DND-41 (cell line): ENCODE measurements at places on chromosomes 6 and 20.

DNA sequence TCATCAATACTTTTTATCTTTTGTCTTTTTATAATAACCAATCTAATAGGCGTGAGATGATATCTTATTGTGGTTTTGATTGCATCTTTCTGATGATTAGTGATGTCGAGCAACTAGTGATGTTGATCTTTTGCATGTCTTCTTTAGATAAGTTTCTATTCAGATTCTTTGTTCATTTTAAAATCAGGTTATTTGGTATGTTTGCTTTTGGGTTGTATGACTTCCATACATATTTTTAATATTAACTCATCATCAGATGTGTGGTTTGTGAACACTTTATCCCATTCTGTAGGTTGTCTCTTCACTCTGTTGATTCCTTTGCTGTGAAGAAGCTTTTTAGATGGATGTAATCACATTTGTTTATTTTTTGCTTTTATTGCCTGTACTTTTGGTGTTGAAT lies 295.8 kb downstream of the BCKDHB start:
- no peak overlapping the region for H3K4me3 ChIP-seq
- DNase-seq = no peak
- H3K27ac ChIP-seq = no peak overlapping the region
- no peaks in the 10 kb centered on the region for H3K4me1 ChIP-seq
- H3K36me3 ChIP-seq = no peaks in the 10 kb centered on the region

- no peaks in the 10 kb centered on the region for H3K4me1 ChIP-seq
- no peaks in the 10 kb centered on the region for H3K36me3 ChIP-seq
- H3K27me3 ChIP-seq = peaks cover 26% of the 10 kb centered on the region
- H3K27ac ChIP-seq = no peak overlapping the region
- no peak overlapping the region for H3K4me3 ChIP-seq
Observed at GRCh38 chr20:54106162-54106561, 35.8 kb upstream of the BCAS1 start.

GRCh38 chr6:156809034-156809433 lies 31.9 kb downstream of the ARID1B start:
- DNase-seq = no peak
- H3K4me1 ChIP-seq = no peaks in the 10 kb centered on the region

DNA sequence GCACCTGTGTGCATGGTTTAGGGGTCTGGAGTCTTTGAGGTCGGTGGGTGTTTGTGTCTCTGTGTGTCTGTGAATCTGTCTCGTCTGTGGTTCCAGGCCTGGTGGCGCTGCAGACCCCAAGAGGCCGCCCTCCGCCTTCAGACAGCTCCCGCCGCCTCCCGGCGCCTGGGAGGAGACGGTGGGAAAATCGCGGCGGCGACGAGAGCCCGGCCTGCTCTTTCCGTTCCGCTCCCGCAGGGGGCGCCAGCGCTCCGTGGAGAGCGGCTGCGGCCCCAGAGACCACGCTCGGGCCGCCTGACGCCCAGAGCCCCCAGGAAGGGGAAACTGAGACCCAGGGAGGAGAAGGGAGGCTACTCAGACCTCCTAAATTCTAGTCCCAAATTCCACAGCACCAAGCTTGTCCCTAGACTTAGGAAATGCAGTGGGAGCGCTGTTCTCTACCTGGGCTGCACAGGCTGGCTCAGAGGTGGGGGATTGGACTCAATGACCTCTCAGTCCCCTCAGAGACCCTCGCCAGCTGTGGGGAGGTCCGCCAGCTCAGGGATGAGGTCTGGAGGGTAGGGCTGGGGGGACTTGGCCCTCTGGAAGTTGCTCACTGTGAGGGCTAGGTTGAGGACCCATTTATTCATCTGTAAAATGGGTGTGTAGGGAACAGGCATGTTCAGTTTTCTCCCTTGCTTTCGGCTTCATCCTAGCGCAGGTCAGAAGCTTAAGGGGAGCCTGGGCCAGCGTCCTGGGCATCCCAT lies 36.9 kb upstream of the BLCAP start:
- peak; percentile 55 for DNase-seq
- no peak overlapping the region for H3K27ac ChIP-seq
- H3K27me3 ChIP-seq = peaks cover 35% of the 10 kb centered on the region
- no peak overlapping the region for H3K4me3 ChIP-seq
- peaks cover 29% of the 10 kb centered on the region for H3K4me1 ChIP-seq
- no peaks in the 10 kb centered on the region for H3K36me3 ChIP-seq

GRCh38 chr6:71393471-71393870 lies 104.9 kb downstream of the OGFRL1 start:
- no peaks in the 10 kb centered on the region for H3K4me1 ChIP-seq
- no peak overlapping the region for H3K4me3 ChIP-seq
- no peaks in the 10 kb centered on the region for H3K27me3 ChIP-seq
- DNase-seq = no peak

- H3K4me1 ChIP-seq = no peaks in the 10 kb centered on the region
- no peak overlapping the region for H3K27ac ChIP-seq
- peaks cover 15% of the 10 kb centered on the region for H3K27me3 ChIP-seq
- no peaks in the 10 kb centered on the region for H3K36me3 ChIP-seq
- no peak overlapping the region for H3K4me3 ChIP-seq
Observed at GRCh38 chr6:150755042-150755441, 110.5 kb upstream of the MTHFD1L start.

DNA sequence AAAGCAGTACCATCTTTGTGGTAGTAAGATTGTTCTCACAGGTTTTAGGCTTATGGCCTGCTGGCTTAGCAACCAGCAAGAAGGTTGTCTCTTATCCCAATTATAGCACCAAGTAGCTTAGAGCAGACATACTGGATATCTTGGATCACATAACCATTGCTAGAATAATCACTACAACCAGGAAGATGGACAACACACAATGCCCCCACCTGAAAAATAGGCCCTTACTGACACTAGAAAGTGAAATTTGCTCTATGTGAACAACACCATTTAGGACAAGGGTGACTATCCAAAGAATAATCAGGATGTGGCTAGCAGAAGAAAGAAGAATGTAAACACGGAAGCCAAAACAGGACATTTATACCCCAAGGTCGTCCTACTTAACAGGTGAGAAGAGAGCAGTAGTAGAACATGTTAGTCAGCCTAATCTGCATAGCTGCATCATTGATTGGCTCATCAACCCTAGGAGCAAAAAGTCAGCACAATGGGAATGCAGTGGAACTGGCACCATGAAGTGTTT lies 172.7 kb upstream of the MARCKS start:
- H3K4me1 ChIP-seq = no peaks in the 10 kb centered on the region
- no peak overlapping the region for H3K4me3 ChIP-seq
- DNase-seq = no peak
- H3K27ac ChIP-seq = no peak overlapping the region
- no peaks in the 10 kb centered on the region for H3K36me3 ChIP-seq

DNA sequence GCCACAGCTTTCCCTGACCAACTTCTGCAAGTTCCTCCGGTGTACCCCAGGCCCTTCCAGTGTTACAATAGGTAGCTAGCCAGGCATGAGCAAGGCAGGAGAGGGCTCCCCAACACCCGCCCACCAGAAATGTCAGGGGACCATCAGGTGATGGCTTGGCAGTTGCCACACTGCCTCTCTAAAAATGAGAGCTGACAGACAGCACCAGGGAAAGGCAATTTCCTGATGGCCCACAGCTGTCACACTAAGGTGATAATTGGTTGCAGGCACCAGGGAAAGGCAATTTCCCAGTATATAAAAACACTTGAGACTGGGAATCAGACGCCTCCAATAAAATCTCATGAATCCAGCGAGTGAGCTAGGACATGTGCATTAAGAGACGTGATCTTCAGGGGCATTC lies 49.9 kb downstream of the PXDC1 start:
- H3K36me3 ChIP-seq = no peaks in the 10 kb centered on the region
- H3K4me1 ChIP-seq = no peaks in the 10 kb centered on the region
- H3K4me3 ChIP-seq = no peak overlapping the region
- no peaks in the 10 kb centered on the region for H3K27me3 ChIP-seq
- H3K27ac ChIP-seq = no peak overlapping the region

DNA sequence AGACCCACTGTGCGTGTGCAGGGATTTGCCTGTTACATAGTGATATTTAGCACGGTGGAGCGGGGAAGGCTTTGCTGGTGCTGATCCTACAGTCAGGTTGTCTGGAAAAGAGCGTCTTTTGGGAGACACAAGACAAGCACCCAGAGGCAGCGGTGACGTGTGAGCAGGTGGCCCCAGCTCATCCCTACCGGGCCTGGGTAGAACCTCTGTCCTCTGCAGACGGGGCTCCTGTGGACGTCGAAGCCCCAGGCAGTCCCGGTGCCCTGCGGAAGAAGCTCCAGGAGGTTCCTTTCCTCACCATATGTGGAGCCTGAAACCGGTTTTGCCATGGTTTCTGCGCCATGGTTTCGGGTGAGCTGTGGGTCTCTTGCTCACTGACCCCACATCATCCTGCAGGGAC lies 68.9 kb upstream of the AFDN start:
- H3K36me3 ChIP-seq = no peaks in the 10 kb centered on the region
- no peak overlapping the region for H3K27ac ChIP-seq
- no peak for DNase-seq
- H3K4me1 ChIP-seq = no peaks in the 10 kb centered on the region

GRCh38 chr6:99369533-99369932 lies 20.1 kb upstream of the FAXC start:
- no peak overlapping the region for H3K4me3 ChIP-seq
- peaks cover 5% of the 10 kb centered on the region; the same call in 1 of the 2 replicates for H3K36me3 ChIP-seq
- DNase-seq = no peak
- no peaks in the 10 kb centered on the region for H3K4me1 ChIP-seq

GRCh38 chr20:36855241-36855657 lies 20.7 kb upstream of the TLDC2 start:
- peaks cover 25% of the 10 kb centered on the region for H3K36me3 ChIP-seq
- 0 out of 2 replicates have a peak, but pooled peaks cover 4% of the 10 kb centered on the region for H3K4me1 ChIP-seq
- no peak overlapping the region for H3K4me3 ChIP-seq
- no peaks in the 10 kb centered on the region for H3K27me3 ChIP-seq
- H3K27ac ChIP-seq = no peak overlapping the region

GRCh38 chr6:38701551-38701950 lies 1.4 kb downstream of the GLO1 start:
- H3K36me3 ChIP-seq = peaks cover 14% of the 10 kb centered on the region
- H3K4me1 ChIP-seq = peaks cover 28% of the 10 kb centered on the region
- DNase-seq = no peak
- H3K27ac ChIP-seq = no peak overlapping the region

DNA sequence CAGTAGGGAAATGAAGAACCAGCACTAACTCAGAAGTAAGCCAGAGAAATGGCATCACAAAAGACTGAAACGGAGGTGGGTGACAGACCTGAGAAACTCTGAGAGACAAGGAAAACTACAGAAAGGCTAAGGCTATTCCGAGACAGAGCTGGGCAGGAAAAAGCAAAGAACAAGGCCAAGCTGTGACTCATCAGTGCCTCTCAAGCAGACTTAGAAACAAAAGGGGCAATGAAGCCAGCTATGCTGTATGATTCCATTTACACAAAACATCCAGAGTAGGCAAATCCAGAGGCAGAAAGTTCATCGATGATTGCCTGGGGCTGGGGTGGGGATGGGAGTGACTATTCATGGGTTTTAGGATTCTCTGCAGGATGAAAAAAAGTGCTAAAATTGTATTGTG lies 50.0 kb downstream of the SLC23A2 start:
- no peaks in the 10 kb centered on the region for H3K4me1 ChIP-seq
- no peak for DNase-seq
- no peak overlapping the region for H3K4me3 ChIP-seq
- H3K36me3 ChIP-seq = peaks cover 35% of the 10 kb centered on the region

- H3K27ac ChIP-seq = no peak overlapping the region
- peaks cover 19% of the 10 kb centered on the region for H3K27me3 ChIP-seq
- H3K4me1 ChIP-seq = no peaks in the 10 kb centered on the region
- no peak overlapping the region for H3K4me3 ChIP-seq
- no peaks in the 10 kb centered on the region for H3K36me3 ChIP-seq
Observed at GRCh38 chr6:112296122-112296521, 41.8 kb upstream of the LAMA4 start.

DNA sequence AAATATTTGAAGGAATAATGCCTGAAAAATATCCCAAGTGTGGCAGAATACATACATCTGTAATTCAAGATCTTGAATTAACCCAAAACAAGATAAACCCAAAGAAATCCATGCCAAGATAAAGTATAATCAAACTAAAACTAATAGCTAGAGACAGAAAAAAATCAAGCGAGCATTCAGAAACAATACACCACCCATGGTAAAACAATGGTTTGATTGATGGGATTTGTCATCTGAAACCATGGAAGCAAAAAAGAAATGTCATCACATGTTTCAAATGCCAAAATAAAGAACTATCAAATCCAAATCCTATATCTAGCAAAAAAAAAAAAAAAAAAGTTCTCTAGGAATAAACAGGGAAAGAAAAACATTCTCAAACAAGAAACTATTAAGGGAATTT lies 5.1 kb upstream of the DEFB127 start:
- peaks cover 6% of the 10 kb centered on the region for H3K27me3 ChIP-seq
- H3K36me3 ChIP-seq = no peaks in the 10 kb centered on the region
- H3K27ac ChIP-seq = no peak overlapping the region
- no peak for DNase-seq
- no peak overlapping the region for H3K4me3 ChIP-seq

DNA sequence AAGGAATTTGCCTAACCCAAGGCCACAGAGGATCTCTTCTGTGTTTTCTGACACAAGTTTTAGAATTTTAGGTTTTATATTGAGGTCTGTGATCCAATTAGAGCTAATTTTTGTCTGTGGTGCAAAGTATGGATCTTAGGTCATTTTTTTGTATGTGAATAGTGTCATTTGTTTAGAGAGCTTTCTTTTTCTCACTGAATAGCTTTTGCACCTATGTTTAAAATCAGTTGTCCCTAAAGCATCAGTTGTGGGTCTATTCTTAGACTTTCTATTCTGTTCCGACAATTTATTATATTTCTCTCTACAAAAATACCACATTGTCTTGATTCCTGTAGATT lies 341 bp upstream of the MCM9 start:
- H3K4me1 ChIP-seq = peaks cover 41% of the 10 kb centered on the region
- no peak for DNase-seq
- H3K4me3 ChIP-seq = peak overlapping the region; percentile 78
- peaks cover 28% of the 10 kb centered on the region for H3K36me3 ChIP-seq

DNA sequence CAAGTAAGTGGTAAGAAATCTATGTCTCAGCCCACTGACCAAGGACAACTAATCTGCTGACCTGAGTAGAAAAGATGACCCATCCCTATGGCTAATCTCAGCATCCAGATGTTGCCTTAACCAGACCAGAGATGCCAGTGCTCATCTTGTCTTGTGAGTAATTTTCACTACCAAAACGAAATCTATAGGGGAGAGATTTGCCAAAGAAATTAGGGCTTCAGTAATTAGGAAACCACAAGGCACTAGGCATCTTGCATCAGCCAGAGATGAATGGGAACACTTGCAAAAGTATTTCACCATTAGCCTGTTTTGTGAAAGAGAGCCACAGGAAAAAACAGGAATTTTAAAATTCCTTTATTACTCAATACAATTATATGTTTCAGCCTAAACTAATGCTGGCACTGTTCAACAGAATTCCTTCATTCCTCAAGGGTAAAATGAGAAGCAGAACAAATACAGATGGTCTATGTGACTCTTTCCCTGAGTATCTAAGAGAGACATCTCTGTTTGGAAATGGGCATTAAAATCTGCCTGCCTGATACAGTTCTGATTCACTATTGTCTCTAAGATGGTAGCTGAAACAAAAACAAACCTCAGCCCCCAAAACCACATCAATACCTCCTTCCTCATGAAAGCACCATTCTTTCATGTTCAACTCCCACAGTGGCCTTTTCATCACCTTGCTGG lies 87.8 kb downstream of the GMDS start:
- H3K27ac ChIP-seq = no peak overlapping the region
- peaks cover 32% of the 10 kb centered on the region for H3K4me1 ChIP-seq
- no peaks in the 10 kb centered on the region for H3K27me3 ChIP-seq
- DNase-seq = peak; percentile 60
- no peaks in the 10 kb centered on the region for H3K36me3 ChIP-seq
- H3K4me3 ChIP-seq = no peak overlapping the region
